ENCODE measurements at places on chromosomes 7 and 10. TPM values are rescaled to one million over a fixed set of nuclear protein-coding genes. Genes with fewer than 3 reads are reported as not detected.

Gene CALHM1
- not detected for total RNA-seq

Gene HKDC1
- 1.7 TPM for total RNA-seq

Gene SRRM3
- total RNA-seq, result not detected

Gene RELN
- total RNA-seq, result not detected

Gene ACBD7
- total RNA-seq, result not detected

Gene KAZALD1
- not detected for total RNA-seq

Gene SEMA3A
- total RNA-seq, result not detected

Gene FGFR2
- 0.31 TPM for total RNA-seq

Gene SEMA3E
- total RNA-seq, result not detected

Gene KCP
- 1.2 TPM for total RNA-seq

Gene ELOVL3
- total RNA-seq, result not detected

Gene PNLIPRP3
- total RNA-seq, result not detected

Gene STRIP2
- 0.67 TPM for total RNA-seq

Gene MDFIC
- 90.2 TPM for total RNA-seq

Gene TMEM213
- total RNA-seq, result not detected

Gene HSPA12A
- 0.62 TPM for total RNA-seq

Gene HGF
- total RNA-seq, result 0.37 TPM

Gene ITPRID1
- not detected for total RNA-seq

All from T-helper 17 cell (primary cell).